ENCODE measurements at places on chromosomes 2 and 18. TPM values are rescaled to one million over a fixed set of nuclear protein-coding genes. Genes with fewer than 3 reads are reported as not detected.

DNA sequence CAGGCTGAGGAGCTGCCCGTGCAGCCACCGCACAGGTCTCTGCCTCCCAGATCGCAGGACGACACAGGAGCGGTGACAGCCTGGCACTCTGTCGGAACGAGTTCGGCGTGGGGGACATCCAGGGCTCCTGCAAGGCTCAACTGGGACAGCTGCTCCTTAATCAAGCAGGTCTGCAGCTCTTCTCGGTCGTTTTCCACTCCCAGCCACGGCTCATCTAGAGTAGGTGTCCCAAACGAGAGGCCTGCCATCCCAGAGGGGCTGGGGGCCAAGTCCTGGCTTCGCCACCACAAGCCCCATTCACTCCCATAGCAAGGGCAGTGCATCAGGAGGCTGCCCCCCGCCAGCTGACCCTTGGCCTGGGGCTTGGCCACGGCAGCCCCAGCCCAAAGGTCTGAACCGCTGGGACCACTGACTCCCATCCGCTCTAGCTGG is 22.5 kb downstream of the PASK start:
- DNase-seq, result no peak

The IL18R1 gene
- 19.8 TPM for total RNA-seq

The SMYD1 gene
- total RNA-seq, result not detected

The SERPINB13 gene
- total RNA-seq, result not detected

The CNDP1 gene
- 0.28 TPM for total RNA-seq

The UGT1A10 gene
- total RNA-seq, result not detected

- DNase-seq, result no peak
Observed at GRCh38 chr18:41457765-41458326, 497.2 kb upstream of the PIK3C3 start.

All from activated CD8-positive, alpha-beta memory T cell treated with anti-CD3 and anti-CD28 coated beads, Interleukin-2, amount 10 ng/mL, durations not matched to agents 7 days and 5 days (primary cell).